ENCODE measurements at places on chromosomes 1 and 21.

DNA sequence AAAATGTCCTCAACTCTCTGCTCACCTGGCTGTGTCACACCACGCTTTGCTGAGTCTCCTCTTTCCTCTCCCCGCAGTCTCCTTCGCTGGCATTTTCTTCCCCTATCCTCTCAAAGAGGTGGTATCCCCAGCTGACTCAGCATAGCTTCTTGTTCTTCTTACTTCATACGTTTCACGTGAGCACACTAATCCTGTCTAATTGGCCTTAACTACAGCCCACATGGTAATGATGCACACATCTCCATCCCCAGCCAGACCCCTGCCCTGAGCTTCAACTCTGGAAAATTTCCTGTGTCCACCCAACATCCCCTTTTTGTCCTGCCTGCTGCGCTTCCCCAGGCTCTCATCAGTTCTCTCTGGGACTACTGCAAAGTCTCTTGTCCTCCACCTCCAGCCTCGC is 169.8 kb downstream of the TTLL7 start:
- no peaks in the 10 kb centered on the region for H3K4me1 ChIP-seq
- H3K4me3 ChIP-seq = no peak overlapping the region
- H3K27ac ChIP-seq = no peak overlapping the region
- no peaks in the 10 kb centered on the region for H3K27me3 ChIP-seq

DNA sequence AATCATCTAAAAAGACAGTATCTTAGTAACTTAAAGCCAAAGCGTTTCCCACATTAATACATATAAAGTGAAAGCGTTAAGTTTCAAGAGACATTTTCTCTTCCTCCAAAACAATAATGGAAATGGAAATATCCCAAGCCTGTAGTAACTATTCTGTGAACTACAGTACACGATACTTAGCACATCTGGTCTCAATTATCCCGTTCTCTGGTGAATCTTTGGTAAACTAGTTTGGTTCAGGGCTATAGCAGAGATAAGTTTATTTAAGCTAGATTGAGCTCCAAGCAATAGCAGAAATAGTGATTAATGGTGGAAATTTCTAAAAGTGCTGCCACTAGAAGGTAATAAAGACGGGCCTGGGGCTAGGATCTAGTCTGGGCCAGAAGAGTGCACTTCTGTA is 55.2 kb downstream of the PCNX2 start:
- no peak overlapping the region for H3K27ac ChIP-seq
- H3K4me1 ChIP-seq = no peaks in the 10 kb centered on the region
- no peak overlapping the region for H3K4me3 ChIP-seq
- H3K27me3 ChIP-seq = no peaks in the 10 kb centered on the region
- no peak for DNase-seq
- H3K36me3 ChIP-seq = no peaks in the 10 kb centered on the region

- peaks cover 53% of the 10 kb centered on the region for H3K27me3 ChIP-seq
- H3K4me3 ChIP-seq = no peak overlapping the region
- H3K27ac ChIP-seq = no peak overlapping the region
- H3K36me3 ChIP-seq = no peaks in the 10 kb centered on the region
- peak; percentile 51 for DNase-seq
Observed at GRCh38 chr21:45618846-45619485, 24.6 kb upstream of the PCBP3 start.

GRCh38 chr1:64983110-64983509 is 16.8 kb upstream of the JAK1 start:
- H3K4me1 ChIP-seq = peaks cover 4% of the 10 kb centered on the region
- DNase-seq = no peak
- H3K27me3 ChIP-seq = no peaks in the 10 kb centered on the region
- no peak overlapping the region for H3K27ac ChIP-seq
- H3K4me3 ChIP-seq = no peak overlapping the region
- no peaks in the 10 kb centered on the region for H3K36me3 ChIP-seq

- H3K4me3 ChIP-seq = no peak overlapping the region
- DNase-seq = no peak
- H3K27me3 ChIP-seq = no peaks in the 10 kb centered on the region
- H3K4me1 ChIP-seq = no peaks in the 10 kb centered on the region
Observed at GRCh38 chr1:207335695-207336363, 14.4 kb downstream of the CD55 start.

GRCh38 chr1:71641903-71642302 is 561.1 kb upstream of the ZRANB2 start:
- DNase-seq = no peak
- no peaks in the 10 kb centered on the region for H3K36me3 ChIP-seq
- H3K27ac ChIP-seq = no peak overlapping the region
